Activated CD4-positive, CD25-positive, alpha-beta regulatory T cell treated with anti-CD3 and anti-CD28 coated beads, Interleukin-2, amount 50 U/mL, for 24 hours (primary cell): ENCODE measurements at places on chromosomes 12 and 14.

GRCh38 chr12:46832130-46832704 is 6.4 kb upstream of the SLC38A4 start:
- ATAC-seq = no peak

DNA sequence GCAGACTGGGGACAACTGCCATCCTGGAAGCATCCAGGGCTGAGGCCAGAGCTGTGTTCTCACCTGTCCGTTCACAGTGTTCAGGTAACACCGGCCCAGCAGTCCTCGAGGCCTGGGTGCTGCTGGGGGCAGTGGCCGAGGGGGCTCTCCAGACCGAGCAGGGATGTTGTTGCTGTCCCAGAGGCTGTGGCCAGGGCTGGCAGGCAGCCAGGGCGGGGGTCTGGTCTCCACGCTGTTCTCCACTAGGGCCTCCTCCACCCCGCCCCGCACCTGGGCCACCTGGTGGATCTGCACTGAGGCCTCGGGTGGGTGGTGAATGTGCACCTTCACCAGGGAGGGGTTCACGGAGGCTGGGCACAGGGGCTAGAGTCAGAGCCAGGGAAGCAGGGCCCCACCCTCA is 57.4 kb downstream of the ISCA2 start:
- ATAC-seq = no peak

- ATAC-seq = no peak
These were observed 165.4 kb upstream of the PWP1 start for GRCh38 chr12:107519906-107520859.

DNA sequence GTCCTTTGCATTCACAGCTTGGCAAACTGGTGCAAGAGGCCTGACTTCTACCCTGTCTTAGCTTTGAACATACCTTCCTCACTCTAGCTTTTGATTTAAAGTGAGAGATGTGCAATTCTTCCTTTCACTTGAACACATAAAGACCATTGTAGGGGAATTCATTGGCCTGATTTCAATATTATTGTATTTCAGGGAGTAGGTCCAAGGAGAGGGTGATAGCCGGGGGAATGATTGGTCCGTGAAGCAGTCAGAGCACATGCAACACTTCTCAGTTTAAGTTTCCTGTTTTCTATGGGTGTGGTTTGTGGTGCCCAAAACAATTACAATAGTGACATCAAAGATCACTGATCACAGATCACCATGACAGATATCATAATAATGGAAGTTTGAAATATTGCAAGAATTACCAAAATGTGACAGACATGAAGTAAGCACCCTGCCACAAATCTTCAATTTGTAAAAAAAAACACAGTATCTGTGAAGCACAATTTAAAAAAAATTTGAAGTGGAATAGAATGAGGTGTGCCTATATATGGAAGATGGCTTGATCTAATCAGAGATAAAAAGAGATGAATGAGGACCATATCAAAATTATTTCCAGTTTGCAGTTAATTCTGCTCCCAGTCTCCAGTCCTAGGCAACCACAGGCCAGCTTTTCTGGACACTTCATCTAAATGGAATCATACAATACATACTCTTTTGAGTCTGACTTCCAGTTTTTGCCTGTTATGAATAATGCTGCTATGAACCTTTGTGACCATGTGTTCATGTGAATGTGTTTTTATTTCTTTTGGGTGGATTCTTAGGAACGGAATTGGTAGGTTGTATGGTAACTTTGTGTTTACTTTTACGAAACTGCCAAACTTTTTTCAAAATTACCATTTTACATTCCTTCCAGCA is 23.2 kb downstream of the BORCS5 start:
- ATAC-seq = peak; percentile 63

DNA sequence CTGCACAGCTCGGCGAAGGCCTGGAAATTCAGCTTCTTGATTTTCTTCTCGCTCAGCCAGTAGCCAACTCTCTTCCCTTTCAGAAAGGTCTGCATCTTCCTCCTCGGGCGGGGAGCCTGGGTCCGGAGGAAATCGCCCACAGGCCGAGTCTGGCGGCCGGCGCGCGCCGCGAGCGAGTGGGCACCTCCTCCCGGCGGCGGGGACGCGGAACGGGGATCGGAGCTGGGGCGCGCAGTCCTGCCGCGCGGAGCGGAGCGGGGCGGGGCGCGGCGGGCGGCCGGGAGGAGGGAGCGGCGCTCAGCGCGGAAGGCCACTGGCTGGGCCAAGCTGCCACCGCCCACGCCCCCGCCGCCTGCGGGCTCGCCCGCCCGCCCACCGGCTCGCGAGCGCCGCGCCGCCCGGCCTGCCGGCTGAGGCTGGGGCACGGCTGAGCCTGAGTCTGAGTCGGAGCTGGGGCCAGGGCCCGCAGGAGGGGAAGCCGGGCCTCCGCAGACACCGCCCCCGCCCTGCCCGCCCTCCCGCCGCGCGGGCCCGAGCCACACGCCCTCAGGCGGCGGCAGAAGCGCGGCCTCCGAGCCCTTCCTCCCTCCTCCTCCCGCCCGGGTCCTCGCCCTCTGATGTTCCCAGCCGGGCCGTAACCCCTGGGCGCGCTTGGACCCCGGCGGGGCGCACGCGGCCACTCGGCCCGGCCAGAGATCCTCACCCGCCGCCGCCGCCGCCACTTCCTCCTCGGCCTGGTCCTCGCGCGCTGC is 480 bp downstream of the ITPK1 start:
- peak; percentile 83 for ATAC-seq

DNA sequence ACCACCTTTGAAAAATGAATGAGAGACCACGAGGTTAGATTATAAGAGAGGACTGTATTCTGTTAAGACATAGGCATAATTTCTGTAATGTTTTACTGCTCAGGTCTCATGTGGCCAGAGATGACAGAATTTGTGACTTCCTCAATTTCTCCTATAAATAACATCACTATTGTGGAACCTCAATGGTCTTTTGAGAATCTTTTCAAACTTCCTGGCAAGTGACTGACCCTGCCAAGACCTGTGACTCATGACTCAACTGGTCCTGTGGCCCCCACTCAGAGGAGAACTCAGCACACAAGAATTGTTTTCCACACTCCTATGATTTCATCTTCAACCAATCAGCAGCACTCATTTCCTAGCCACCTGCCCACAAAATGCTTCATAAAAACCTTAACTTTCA is 508.2 kb upstream of the ATP2B1 start:
- ATAC-seq = no peak

GRCh38 chr12:26795910-26796309 is 37.1 kb downstream of the ITPR2 start:
- no peak for ATAC-seq
